ENCODE measurements at places on chromosomes 1 and 21.
A peak's percentile ranks its signal among the peaks of the same experiment; 100 is the strongest.

GRCh38 chr1:8663090-8663802 is 154.2 kb downstream of the RERE start:
- DNase-seq: no peak

GRCh38 chr1:206801467-206801866 is 29.2 kb upstream of the IL10 start:
- DNase-seq: no peak

GRCh38 chr1:168304865-168305264 is 24.2 kb downstream of the TBX19 start:
- peak; percentile 6 for DNase-seq

DNA sequence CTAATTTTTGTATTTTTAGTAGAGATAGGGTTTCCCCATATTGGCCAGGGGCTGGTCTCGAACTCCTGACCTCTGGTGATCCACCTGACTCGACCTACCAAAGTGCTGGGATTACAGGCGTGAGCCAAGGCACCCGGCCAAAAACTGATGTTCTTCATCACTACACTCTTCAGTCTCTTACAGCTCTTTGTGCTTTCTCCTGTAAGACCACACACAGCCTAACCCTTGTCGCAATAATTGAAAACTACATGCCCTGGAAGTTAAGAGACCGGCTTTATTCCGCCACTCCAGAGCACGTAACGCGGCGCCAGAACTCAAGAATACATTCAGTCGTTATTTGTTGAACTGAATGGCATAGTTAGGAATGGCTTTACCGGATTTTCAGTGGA is 552 bp downstream of the GPATCH4 start:
- no peak for DNase-seq

GRCh38 chr1:224057461-224058199 is 56.3 kb upstream of the FBXO28 start:
- DNase-seq: no peak

GRCh38 chr1:217193151-217193550 is 437.7 kb downstream of the GPATCH2 start:
- no peak for DNase-seq

- DNase-seq: no peak
Observed at GRCh38 chr21:38773099-38774061, 32.3 kb upstream of the ETS2 start.

- DNase-seq: peak; percentile 31
Observed at GRCh38 chr1:75265792-75266191, 131.6 kb downstream of the LHX8 start.

- no peak for DNase-seq
Observed at GRCh38 chr1:151680391-151680790, 36.2 kb downstream of the CELF3 start.

DNA sequence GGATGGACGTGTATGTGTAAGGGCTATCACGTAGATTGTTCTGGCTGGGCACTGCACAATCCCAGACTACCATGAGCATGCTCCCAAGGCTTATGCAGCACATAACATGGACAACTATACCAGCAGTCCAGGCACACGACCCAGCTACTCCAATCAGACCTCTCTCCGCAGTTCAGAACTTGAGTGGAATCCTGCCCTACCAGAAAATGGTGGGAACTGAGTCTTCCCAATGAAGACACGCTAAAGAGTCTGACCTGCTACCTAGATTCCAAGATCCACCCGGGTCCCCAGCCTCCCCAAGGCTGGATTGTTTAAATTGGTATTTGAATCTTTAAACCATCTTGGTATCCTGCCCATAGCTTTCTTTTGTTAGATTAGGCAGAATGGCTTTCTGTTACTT is 251.3 kb upstream of the KAZN start:
- no peak for DNase-seq

GRCh38 chr1:221230605-221231004 is 351.4 kb downstream of the HLX start:
- DNase-seq: no peak

DNA sequence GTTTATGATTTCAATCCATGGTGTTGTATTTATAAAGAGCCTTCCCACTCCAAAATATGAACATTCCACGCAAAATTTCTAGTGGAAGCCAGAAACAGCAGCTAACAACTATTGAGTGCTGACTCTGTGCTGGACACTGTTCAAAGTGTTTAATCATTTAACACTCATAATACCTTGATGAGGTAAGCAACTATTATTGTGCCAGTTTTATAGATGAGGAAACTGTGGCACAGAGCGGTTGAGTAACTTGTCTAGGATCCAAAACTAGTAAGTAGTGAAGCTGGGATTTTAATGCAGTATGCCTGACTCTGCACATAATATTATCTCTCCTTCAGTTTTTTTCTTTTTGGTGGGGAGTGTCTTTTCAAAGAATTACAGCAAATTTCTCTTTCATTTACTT is 228.3 kb downstream of the SLC35F3 start:
- DNase-seq: no peak

GRCh38 chr1:45803299-45803780 is at the start of gene MAST2:
Gene MAST2, plus strand, starts transcription at chr1:45803612. Its CDS starts 284 bp downstream, at chr1:45803896.
- peak; percentile 91 for DNase-seq

- peak; percentile 17 for DNase-seq
Observed at GRCh38 chr1:232457595-232457994, 172.3 kb downstream of the SIPA1L2 start.

DNA sequence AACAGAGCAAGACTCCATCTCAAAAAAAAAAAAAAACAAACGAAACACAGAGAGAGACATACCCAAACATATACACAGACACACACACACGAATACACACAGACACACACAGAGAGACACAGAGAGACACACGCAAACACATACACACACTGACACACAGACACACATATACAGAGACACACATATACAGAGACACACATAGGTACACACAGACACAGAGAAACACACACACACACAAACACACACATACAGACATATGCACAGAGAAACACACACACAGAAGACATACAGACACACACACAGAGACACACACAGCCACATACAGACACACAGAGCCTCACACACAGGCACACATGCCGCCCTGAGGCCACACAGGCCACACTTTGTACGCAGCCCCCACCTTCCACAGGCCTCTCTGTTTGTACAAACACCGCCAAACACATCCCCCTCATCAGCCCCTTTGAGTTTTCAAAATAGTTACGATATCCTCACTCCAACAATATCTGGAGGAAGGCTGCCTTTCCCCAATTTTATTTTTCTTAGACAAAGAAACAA is 57.5 kb upstream of the ABCG1 start:
- no peak for DNase-seq

DNA sequence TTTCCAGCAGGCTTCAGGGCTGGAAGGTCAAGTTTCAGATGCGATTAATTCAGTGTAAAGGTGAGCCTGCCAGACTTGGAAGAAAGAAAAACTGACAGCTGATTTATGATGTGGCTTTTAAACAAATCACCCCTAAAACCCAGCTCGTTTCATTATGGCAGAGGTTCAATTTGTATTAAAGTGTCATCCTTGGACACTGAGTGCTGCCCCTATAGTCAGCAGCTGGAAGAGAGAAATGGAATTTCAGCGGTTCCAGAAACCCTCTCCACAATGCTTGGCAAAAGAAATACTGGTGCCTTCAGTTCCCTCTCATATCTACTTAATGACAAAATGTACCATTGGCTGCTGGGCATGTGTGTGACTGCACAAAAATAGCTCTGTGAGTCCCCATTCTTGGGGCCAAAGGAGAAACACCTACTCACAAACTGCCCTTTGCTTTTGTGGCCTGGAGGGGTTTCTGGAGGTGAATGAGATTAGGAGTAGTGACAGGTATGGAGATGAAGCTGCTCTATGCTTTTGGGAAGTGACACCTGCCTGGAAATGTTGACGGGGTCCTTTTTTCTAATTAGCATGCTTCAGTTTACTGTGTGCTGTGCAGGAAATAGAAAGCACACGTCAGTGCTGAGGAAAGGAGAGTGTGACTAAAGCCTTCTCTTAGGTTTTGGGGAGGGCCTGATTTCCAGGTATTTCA is 95.1 kb upstream of the TSPAN2 start:
- DNase-seq: no peak

- DNase-seq: no peak
Observed at GRCh38 chr1:211547710-211548109, 31.3 kb downstream of the SLC30A1 start.

DNA sequence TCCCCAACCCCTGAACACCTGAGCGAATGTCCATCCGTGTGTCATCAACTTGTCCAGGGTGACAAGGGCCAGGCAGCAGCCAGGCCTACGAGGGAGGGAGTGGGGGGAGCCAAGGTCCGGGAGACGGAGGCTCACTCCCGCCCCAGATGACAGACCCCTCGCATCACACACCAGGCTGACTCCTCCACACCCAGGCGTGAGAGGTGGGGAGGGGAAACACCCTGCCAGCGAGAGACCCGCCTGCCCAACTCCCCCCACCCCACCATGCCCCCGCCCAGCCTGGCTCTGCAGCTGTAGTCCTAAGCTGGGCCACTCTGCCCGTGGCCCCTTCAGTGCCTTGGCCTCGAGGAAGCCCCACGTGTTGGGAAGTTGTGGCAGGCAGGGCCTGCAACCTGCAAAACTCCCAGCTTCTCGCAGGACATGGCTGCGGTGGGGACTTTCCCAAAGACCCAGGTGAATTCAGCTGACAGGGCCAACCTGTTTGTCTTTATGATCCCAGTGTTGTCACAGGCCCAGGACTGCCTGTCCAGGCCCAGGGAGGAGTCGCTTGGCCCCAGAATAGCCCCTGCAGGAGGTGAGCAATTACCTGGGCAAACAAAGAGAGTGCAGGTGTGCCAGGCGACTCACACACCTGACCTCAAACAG is 62.9 kb downstream of the RIPK4 start:
- DNase-seq: no peak

DNA sequence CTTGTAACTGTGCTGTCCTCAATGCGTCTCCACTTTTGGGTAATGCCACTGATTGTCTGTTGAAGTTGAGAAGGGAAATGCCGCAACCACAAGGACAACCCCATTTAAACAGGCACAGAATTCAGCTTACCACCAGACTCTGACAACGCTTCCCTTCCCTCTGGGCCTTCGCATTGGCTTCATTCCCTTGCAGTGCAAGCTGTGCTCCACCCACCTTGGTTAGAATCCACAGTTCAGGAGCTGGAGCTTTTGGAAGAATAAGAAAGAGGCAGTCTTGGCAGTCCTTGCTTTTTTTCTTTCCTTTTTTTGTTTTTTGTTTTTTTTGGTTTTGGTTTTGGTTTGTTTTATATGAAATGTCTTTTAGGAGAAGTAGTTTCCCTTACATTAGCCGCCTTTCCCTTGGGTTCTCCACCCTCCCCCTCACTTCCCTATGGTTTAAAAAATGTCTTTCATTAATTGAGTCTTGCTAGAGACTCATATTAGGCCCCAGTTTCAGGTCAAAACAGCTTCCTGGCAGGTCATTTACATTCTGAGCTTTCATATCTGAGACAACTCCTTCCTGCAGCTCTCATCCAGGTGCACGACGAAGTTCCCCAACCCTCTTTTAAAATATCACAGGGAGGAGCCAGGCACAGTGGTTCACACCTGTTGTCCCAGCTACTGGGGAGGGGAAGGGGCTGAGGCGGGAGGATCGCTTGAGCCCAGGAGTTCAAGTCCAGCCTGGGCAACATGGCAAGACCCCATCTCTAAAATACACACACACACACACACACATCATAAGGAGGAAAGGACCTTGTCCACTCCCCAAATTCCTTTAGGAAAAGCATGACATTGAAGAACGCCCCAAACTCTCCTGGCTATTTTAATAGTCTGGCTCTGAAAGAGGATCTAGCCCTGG is 20.7 kb upstream of the LAX1 start:
- peak; percentile 87 for DNase-seq

DNA sequence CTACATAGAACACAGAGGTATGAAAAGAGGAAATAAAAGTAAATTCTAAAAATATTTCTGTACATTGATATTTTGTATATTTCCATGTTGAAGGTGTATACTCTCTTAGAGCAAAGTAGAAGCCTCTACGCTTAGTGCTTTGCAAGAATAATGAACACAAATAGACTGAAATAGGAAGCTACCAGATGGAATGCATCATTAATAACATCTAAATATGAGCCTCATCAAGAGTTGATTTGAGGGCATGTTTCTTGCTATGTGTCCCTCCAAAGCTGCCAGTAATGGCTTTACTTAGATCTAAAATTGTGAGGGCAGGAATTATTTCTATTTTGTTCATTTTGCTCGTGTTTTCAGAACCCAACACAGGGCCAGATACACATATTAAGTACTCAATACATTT is 94.4 kb downstream of the KCNT2 start:
- DNase-seq: peak; percentile 46

- DNase-seq: no peak
Observed at GRCh38 chr1:19165501-19165900, 44.6 kb downstream of the UBR4 start.

DNA sequence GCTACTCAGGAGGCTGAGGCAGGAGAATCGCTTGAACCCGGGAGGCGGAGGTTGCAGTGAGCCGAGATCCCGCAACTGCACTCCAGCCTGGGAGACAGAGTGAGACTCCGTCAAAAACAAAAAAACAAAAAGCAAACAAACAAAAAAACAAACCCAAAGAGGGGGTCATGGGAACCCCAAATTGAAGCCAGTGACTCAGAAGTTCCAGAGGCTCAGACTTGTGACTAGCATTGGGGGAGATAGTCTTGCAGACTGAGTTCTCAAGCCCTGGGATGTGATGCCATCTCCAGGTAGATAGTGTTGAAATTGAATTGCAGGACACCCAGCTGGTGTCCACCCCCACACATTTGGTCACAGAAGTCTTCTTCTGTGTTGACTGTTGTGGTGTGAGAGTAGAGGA is 24.9 kb upstream of the ENO1 start:
- DNase-seq: no peak

GRCh38 chr1:225454733-225455132 is 26.9 kb upstream of the LBR start:
- DNase-seq: peak; percentile 42

DNA sequence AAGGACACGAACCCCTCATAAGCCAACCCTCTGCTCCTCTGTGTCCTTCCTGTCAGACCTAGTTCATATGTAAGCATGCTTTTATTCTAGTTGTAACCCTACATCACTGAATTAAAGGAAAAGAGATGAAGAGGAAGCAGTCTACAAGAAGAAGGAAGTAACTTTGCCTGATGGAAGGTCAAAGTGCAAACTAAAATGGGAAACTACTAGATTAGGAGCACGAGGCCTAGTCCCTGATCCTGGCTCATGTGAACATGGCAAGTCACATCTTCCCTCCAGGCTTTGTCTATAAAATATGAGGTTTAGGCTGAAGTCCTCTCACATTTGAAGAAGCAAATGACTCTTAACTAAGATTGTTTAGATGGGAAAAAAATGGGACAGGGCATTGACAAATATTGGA is 13.2 kb downstream of the ZMYND12 start:
- DNase-seq: no peak

GRCh38 chr1:65002508-65003315 is 36.4 kb upstream of the JAK1 start:
- peak; percentile 63 for DNase-seq
